AG10803 (cell line): ENCODE measurements at places on chromosomes 16 and 17.
A peak's percentile ranks its signal among the peaks of the same experiment; 100 is the strongest.

GRCh38 chr16:65473699-65474098 is 351.8 kb upstream of the CDH11 start:
- DNase-seq = no peak

DNA sequence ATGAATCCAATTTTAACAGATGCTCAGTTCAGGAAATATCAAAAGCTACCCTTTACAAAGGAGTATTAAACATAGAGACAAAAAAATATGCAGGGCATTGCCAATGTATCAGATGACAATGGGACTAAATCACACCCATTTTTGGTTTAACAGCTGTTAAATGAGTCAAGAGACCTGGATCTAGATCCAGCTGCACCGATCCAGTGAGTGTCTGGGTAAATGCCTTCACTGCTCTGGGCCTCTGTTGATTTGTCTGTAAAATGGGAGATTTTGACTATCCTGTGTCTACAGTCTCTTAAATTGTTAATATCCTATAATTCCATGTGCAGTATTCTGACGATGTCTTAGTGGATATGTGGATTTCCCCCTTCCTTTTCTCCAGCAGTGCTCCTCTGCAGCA is 16.4 kb downstream of the KRT23 start:
- no peak for DNase-seq

- DNase-seq = peak; percentile 95
Observed at GRCh38 chr16:57807968-57808528, 5.8 kb upstream of the KIFC3 start.

- DNase-seq = no peak
Observed at GRCh38 chr17:60594734-60595133, 5.3 kb upstream of the PPM1D start.

DNA sequence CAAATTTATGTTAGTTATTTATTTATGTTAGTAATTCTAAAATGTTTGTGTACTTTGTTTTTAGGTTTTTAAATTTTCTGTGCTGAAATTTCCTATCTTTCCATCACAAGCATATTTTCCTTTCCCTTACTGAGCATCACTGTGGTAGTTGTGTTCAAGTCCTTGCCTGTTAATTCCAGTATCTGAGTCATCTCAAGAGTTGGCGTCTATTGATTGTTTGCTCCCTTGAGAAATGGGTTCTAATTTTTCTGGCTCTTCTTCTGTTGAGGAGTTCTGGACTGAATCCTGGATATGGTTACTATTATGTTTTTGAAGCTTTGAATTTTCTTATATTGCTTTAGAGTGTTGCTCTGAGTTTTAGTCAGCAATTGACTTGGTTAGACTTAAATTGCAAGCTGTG is 56.3 kb downstream of the GAN start:
- peak; percentile 20 for DNase-seq

DNA sequence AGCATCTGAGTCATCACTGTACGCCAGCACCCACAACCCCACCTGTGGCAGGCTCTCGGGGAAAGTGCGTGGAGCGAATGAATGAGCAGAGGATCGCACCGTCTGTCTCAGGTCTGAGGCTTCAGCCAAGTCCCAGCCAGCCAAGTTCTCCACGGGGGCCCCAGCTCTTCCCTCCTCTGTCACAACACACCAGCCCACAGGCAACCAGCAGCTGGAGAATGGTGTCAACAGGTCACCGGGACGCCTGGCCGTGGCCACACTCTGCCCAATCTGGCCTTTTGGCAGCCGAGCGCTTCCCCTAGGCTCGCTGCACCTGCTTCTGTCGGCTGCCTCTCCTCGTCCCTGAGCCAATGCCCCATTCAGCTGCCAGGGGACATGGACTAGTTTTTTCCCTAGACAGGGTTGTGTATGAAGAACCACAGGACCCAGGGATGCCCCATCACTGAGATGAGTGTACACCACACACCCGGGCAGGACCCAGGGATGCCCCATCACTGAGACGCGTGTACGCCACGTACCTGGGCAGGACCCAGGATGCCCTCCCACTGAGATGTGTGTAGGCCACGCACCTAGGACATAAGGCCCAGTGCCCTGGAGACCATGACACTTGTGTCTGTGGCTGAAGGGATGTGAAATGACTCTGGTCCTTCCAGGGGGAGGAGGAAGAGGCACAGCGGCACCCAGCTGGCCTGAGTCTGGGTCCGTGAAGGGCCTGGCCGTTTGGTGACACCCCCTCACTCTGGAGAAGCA is 52.8 kb downstream of the ABR start:
- DNase-seq = no peak

DNA sequence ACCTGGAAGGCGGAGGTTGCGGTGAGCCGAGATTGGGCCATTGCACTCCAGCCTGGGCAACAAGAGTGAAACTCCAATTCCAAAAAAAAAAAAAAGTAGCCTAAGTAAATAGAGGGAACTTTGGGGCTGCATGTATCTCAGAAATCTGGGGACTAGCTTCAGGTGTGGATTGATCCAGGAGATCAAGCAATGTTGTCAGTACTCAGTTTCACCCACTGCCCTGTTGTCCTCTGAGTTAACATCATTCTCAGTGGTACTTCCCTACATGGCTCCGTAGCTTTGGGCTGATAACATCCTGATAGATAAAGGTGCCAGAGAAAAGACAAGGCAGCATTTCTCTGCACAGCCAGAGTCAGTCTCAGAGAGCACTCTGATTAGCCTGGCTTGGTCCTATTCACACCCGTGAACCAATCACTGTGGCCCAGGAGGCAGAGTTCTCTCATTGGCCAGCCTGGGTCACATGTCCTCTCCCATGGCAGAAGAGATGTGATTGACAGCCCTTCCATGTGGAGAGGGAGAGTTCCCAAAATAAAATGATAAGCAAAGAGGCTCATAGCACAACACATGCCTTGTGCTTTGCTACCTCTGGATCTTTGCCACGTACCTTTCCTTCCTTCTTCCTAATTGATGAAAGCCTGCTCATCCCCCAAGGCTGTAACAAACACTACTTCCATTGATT is 99.6 kb downstream of the ABCC1 start:
- no peak for DNase-seq

DNA sequence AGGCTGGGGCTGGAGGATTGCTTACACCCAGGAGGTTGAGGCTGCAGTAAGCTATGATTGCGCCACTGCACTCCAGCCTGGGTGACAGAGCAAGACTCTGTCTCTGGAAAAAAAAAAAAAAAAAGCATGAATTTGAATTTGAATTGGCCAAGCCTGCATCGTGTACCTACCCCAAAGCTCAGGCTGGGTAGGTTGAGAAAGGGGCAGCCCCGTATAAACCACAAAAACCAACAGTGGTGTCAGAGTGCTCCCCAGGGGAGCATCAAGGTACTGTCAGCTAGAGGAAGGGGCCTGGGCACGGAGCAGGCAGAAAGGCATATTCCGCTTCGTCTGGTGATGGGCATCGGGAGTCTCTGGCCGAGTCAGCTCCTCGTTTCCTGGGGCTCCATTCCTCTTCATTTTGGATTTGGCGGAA is 40.9 kb downstream of the RAP1GAP2 start:
- DNase-seq = no peak

DNA sequence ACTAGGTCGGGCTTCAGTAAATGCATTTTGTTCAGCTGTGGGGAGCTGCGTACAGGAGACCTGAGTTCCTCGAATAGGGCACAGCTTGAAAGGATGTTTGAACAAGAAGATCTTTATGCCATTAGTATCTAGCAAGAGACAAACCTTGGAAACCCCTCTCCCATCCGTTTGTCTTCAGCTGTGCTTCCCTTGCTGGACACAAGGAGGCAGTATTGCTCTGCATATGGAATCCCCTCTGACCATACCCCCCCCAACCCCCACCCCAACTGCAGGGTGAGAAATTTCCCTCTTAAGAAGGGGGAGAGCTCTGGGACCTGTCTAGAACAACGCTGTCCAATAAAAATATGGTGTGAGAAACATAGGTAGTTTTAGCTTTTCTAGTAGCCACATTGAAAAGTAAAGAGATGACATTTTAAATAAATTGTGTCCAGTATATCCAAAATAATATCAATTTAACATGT is 1.6 kb downstream of the MRM1 start:
- DNase-seq = peak; percentile 61

DNA sequence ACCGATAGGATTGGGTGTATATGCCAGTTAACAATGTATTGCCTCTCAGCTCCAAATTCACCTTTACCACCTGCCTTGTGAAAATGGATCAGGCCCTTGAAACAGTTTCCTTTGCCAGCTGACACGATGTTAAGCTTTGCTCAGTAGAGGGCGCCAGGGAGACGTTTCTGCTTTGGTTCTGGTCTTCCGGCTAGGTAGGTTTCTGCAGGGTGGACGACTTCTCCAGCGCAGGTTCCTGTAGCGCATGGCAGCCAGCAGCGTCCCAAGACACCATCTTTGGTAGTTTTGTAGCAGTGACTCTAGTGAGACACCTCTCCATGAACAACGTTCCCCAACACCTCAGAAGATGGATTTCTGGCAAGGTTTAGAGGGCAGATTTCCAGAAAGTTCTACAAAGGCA is 24.0 kb downstream of the SYCE1L start:
- no peak for DNase-seq

DNA sequence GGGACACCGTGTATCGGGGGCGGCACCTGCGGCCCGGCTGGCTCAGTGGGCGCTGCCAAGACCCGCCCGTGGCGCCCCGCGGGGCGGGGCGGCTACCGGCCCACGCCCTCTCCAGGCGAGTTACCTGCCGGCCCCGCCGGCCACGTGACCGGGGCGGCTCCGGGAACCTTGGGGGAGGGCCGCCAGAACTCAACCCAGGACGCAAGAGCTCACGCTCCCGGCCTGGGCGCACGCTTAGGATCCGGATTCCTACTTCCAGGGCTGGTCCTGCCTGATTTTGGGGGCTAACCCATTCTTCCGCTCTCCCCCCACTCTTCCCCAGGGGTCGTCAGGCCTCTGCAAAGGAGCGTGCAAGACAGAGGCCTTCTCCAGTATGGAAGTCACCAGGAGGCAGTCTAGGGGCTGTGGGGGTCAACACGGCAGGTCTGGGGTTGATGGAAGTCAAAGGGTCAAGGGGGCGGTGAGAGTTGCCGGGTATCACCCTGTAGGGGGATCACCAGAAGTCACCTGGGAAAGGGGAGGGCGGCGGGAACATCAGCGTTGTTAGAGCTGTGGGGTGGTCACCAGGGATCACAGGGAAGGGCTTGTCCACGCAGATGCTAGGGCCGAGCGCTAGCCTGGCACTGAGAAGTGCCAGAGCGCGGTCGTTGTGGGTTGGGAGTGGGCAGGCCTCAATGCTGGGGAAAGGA is 354 bp upstream of the ESRP2 start:
- DNase-seq = no peak

DNA sequence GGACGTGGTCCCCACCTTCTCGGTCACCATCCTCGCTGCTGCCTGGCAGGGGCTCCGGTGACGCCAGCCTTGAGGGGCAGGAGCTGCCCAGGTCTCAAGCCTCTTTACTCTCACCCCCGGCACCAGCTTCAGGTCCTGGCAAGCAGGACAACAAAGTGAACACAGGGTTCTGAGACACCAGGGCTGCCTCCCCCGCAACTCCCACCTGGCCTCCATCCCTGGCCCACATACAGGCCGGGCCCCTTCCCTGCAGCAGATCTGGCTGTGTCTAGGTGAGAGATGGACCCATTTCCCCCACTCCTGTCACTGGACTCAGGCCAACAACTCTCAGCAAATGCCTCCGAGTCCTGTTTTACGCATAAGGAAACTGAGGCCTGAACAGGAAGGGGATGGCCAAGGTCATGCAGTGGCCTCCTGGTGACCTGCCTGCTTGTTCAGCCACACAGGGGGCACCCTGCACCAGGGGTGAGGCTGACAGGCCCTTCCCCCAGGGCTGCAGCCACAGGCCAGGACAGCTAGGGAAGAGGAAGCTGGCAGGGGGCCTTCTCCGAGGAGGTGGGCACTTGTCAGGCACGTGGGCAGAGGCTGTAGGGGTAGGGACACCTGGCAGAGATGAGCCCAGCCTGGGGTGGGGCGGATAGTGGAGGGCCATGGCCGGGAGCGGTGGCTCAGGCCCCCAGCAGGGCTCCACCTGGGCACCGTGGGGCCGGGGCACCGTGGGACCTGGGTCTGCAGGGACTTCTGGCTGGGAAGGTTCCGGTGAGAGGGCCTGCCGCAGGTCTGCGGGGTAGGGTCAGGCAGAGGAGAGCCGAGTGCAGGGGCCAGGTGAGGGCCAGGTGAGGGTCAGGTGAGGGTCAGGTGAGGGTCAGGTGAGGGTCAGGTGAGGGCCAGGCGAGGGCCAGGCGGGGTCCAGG is 46.7 kb upstream of the PVALEF start:
- DNase-seq = no peak

DNA sequence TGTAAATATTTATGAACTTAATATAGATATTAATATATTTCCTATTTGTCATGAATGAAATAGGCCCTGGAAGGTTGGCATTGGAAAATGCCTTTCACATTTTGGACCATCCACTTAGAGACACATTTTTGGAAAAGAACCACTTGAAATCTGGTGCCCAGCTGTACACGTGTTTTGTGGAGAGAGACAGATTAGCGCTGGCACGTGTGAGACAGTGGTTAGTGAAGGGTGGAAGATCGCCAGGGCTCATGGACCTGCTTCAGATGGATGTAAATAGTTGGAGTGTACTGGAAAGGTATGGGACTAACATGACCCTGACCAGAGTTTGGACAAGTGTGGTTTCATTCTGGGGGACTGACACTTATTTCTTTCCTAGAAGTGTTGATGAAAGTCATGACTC is 222.9 kb downstream of the PRKCA start:
- DNase-seq = peak; percentile 71
